ENCODE measurements at places on chromosomes 4 and X.

GRCh38 chrX:13659063-13659462 lies 6.1 kb downstream of the TCEANC start:
- no peak for DNase-seq

GRCh38 chrX:24395775-24396174 lies 35.3 kb downstream of the SUPT20HL1 start:
- peak; percentile 4 for DNase-seq

DNA sequence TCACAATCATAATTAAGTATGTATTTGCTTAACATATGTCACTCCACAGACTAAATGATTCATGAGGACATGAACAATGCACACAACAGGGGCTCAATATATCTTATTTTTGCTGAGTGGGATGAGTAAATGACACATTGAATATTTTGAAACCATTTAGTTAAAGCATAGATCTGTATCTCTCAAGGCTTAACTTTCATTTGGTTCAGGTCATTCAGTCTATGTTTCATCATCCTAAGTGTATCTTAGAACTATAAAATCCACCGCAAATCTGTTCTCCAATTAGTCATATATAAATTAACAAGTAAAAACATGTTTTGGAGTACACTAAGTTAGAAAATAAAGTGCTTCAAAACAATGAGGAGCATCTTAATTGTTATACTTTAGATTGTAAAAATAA lies 45.8 kb downstream of the AREG start:
- no peak for DNase-seq

GRCh38 chr4:155975511-155975910 lies 21.8 kb upstream of the CTSO start:
- no peak for DNase-seq

GRCh38 chr4:24727390-24728224 lies 67.8 kb upstream of the SOD3 start:
- DNase-seq, result no peak

DNA sequence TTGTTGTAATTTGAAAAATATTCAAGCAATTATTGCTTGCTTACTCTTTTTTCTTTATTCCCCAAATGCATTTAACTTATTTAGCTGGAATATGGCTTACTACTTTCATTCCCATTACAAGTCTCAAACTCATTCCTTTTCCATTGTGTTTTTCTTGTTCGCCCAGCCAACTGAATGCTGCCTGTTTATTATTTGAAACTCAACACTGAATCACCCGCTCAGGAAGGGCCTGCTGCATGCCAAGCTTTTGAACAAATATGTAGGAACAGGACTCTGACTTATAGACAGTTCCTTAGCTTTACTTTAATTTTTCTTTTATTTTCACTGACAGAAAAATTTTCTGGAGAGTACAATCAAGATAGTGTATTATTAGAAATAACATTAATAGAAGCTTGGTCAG lies 12.9 kb downstream of the PCDH18 start:
- no peak for DNase-seq

DNA sequence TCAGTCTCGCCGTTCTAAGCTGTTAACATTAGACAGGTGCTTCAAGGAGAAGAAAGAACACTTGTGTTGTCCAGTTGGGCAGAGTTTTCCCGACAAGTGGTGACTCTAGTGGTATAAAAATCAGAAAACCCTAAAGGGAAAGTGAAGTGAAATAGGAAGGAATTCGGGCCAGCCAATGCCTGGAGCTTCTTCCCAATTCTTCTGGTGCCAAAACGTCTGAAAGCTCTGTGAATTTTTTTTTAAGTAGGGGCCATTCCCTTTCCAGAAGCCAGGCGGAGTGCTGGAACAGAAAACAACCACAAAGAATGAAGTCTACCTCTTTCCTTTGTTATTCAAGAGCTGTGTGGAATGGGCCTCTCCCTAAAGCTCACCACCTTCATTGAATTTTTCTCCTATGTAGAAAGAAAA lies 43.1 kb upstream of the PPARGC1A start:
- DNase-seq, result no peak

DNA sequence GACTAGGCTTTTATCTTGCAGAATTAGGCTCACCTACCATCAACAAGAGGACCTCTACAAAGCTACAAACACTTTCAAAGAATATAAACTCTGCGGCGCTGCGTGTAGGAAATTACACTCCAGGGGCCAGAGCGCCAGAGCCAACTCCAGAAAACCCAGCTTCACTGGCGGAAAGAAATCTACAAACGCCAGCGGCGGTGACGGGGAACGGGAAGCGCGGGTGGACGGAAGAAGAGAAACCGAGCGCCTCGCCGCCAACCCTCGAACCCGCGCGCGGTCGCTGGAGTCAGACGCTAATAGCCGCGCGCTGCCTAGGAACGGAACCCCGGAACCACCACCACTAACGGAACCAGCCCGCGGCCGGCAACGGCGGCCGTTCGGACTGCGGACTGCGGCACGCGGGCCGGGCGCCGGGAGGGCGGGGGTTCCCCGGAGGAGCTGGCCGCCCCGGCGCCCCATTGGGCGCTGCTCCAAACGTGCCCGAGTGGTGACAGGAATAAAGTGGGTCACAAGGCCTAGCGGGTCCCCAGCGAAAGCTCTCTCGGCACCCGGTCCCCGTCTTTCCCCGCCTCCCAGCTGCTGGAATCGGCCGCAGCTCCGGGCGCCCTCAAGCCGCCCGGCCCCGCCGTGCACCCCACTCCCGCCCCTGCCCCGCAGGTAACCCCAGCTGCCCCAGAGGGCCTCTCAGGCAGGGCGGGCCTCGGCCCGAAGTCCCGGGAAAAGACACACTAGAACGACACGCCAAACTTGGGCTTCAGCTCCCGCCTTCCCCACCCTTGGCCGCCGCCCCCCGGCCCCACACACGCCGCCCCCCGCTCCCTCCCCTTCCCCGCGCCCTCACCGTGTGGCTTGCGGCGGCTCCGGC lies 836 bp downstream of the CLOCK start:
- peak; percentile 70 for DNase-seq

- no peak for DNase-seq
These were observed 438.3 kb upstream of the PRKX start for GRCh38 chrX:4151798-4152197.

- no peak for DNase-seq
These were observed at the start of gene AWAT2 for GRCh38 chrX:70049925-70050324. Gene AWAT2 (minus strand): TSS chrX:70049938. CDS start chrX:70049932, 6 bp downstream.

- DNase-seq, result no peak
These were observed 186.1 kb downstream of the CAMK2D start for GRCh38 chr4:113575401-113575800.

DNA sequence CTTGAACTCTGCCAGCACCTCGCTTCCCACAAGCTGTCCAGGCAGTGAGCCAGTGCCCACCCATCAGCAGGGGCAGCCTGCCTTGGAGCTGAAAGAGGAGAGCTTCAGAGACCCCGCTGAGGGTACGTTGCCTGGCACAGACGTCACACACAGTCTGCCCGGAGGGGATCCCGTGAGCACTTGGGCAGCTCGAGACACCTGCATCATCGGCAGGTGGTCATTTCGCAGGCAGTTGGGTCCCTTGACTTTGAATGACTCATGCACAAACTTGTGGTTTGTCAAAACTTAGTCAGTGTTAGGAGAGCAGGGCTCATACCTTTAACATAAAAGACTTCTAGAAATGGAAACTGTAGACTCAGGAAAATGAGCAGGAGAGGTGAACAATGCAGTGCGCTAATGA lies 9.9 kb downstream of the TACC3 start:
- DNase-seq, result no peak

DNA sequence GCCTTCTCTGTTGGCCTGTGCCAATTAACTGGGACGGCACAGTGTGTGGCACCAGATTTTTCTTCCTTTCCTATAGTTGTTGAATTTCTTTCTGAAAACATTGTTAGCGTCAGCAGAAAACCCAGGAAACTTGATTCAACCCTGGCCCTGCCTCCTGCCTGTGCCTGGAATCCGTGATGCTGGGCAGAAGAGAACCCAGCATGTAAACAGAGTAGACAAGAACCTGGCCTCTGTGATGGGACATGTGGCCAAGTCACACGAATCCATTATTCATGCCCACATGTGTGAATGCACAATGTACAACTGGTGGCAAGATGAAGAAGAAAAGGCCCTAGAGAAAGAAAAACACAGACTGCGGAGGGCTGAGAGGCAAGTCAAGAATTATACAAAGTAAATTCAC lies 111.4 kb downstream of the EFHC2 start:
- DNase-seq, result no peak

GRCh38 chrX:26409636-26410035 lies 193.7 kb downstream of the MAGEB5 start:
- no peak for DNase-seq

DNA sequence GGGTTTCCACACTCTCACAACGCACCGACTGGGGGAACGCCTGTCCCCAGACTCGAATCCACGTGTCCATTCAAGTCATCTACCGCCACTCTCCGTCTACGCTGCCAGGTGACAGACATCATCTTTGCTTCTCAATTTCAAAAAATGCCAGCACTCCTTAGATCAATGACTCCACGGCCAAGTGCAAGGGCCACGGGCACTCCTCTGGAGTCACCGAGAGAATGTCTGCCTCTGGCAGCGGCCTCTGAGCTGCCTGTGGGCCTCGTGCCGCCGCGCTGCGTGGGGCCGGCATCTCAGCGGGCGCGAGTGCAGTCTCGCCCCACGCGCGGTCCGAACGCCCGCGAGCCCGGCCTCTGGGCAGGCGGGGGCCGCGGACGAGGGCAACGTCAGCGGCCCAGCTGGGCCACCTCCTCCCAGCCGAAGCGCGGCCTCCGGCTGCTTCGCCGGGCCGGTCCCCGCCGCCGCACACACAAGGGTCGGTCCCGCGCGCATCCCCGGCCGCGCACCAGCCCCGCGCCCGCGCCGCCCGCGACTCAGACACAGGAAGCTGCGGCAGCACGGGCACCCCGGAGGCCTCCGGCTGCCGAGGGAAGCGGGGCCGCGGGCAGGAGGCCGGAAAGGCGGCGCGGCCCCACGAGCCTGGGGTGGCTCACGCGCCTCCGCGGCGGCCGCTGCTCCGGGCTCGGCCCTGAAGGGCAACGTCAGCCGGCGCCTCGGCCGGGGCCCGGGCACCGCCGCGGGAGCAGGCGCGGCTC lies 450 bp downstream of the ACSL1 start:
- DNase-seq, result peak; percentile 52

DNA sequence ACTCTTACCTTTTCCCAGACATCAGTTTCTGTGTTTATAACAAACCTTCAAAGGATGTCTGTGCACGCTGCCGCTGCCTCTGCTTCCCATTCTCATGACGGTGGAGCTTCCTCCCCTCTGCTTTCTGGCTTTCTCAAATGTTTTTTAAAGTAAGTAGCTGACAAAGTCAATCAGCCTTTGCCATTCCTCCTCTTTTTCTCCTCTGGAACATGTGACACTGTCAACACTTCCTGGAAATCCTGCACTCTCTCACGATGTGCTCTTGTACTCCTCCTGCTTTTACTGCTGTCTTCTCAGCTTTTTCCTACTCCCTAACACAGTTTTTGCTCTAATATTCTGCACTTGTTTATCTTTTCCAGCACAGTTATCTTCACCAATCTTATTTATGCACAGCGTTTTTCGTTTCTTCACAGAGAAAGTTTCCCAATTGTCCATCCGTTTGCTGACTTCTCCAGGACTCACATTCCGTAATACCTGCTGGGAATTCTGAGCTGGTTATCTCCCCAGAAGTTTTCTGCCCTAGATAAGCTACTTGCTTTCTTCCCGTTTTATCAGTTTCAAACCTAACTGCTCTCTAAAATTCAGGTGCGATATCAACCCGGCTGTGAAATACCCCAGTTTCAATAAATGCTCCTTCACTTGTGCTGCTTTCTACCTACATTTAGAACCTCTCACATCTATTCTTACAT lies 465.6 kb upstream of the AGA start:
- DNase-seq, result no peak

DNA sequence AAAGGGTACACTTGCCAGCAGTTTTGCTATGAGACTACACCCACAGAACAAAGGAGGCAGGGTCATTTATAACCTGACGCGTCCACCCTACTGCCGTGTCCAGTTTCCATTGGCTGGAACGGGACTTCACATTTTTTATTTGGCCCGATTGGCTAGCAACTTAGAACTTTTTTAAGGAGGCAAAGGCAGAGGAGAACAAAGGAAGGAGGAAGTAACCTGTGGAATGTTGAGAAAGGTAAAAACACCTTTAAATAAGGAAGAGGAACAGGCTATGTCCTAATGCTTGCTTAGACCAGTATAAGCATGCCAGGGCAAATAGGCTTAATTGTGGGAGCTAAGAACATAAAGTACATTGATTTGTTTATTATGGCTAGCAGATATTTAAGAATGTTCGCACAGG lies 18.7 kb downstream of the KDM6A start:
- no peak for DNase-seq

- DNase-seq, result no peak
These were observed 364.9 kb downstream of the UNC5C start for GRCh38 chr4:95183656-95184408.

DNA sequence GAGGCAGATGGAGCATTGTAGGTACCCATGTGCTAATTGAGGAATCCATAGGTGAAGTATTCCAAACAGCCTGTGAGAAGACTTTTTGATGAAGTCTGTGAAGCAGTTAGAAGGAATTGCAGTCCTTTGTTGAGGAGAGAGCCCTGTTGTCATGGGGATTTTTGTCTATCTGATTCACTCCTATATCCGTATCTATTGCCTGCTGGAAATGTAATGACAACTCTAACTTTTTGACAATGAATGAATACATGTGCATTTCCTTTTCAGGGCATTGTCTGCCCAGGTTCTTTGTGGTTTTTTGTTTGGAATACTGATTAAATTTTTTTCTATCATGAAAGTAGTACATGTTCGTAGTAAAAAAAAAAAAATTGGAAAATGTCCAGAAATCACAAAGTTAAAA lies 31.1 kb downstream of the STK32B start:
- DNase-seq, result no peak

GRCh38 chr4:148431401-148431800 lies 10.8 kb downstream of the NR3C2 start:
- no peak for DNase-seq

DNA sequence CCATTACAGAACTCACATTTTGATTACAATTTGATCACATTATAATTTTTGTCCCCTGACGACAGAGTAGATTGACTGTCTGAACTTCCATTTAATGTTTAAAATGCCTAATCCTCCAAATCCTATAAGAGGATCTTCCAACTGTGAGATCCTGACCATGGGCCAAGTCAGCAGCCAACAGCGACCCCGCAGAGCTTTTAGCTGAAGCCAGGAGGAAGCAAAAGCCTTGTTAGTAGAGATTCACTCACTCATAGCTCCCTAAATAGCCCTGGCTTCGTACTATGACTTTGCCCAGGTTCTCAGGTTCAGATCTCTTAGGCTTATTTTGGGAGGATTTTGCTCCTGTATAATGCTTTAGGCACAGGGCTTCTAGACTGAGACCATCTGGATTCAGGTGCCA lies 413.1 kb downstream of the NKX6-1 start:
- no peak for DNase-seq

GRCh38 chr4:110597582-110597981 lies 25.3 kb downstream of the PITX2 start:
- no peak for DNase-seq
